ENCODE measurements at places on chromosomes 11 and 22.

DNA sequence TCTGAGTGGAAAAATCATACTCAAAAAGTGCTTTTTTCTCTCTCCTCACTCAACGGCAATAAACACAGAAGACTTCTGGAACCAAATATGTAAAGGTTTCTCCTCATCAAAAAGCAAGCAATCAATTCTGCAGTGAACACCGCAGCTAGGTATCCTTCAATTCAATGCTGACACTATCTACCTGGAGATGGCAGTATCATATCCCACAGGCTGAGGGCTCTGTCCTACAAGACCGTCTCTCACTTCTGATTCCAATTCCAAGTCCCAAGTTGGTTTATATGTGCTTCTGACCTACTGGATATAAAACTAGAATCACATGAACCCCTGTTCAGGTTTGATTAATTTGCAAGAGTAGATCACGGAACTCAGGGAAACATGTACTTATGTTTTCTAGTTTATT lies 59.7 kb upstream of the LUZP2 start:
- no peak for DNase-seq

DNA sequence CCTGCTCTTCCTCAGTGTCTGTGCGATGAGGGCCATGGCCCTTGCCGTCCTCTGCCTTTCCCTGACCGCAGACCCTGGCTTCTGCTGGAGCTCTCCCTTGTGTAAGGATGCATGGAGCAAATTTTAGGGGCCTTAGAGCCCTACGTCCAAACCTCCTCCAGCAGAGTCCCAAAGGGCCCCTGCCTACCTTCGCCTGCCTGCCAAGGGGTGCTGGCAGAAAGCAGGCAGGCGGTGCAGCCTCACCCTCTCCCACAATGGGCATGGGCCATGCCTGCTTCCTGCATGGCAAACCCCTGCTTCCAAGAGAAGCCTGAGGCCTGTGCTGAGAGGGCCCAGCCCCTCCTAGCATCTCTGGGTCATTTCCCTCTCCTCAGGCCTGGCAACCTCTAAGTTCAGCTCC lies 71.3 kb upstream of the FGF3 start:
- DNase-seq: no peak

- no peak for DNase-seq
Observed at GRCh38 chr11:119530509-119530908, 107.5 kb upstream of the THY1 start.

DNA sequence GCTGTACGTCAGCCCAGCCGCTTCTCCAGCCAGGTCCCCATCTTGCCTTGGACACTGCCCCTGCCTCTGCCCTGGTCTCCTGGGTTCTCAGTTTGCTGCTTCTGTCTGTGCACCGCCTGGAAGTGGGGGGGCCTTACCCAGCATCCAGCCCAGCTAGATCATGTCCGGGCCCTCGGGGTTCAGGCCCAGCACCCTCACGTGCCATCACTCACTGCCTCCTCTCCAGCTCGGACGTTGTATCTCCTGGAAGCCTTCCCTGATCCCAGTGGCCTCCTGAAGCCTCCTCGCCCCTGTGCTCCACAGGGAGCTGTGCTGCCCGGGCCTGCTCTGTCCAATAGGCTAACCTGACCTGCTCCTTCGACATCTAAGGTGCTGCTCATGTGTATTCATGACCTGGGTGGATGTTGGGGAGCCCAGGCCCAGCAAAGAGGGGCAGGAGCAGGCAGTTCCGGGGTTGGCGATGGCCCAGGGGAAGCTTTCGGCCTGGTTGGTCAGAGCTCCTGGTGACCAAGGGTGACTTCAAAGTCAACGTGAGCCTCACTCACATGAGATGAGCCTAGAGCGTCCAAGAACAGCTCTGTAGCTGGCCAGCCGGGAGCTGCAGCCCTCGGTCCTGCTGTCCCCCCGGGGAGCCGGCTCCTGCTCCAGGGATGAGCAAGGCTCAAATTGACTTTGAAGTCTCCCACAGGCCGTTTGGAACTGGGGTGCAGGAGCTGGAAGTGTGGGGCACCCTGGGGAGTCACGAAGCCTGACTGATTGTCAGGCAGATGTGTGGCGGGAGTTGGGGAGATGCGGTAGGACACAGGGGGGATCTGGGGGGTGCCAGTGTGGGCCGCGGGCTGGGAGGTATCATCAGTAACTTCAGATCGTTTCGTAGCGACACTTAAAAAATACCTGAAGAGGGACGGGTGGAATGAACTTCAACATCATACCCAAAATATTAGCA lies 5.2 kb upstream of the ASCL2 start:
- DNase-seq: no peak

- no peak for DNase-seq
Observed at GRCh38 chr11:1447845-1448825, 38.4 kb downstream of the MOB2 start.

- DNase-seq: no peak
Observed at GRCh38 chr11:77055101-77055561, 11.6 kb upstream of the CAPN5 start.

DNA sequence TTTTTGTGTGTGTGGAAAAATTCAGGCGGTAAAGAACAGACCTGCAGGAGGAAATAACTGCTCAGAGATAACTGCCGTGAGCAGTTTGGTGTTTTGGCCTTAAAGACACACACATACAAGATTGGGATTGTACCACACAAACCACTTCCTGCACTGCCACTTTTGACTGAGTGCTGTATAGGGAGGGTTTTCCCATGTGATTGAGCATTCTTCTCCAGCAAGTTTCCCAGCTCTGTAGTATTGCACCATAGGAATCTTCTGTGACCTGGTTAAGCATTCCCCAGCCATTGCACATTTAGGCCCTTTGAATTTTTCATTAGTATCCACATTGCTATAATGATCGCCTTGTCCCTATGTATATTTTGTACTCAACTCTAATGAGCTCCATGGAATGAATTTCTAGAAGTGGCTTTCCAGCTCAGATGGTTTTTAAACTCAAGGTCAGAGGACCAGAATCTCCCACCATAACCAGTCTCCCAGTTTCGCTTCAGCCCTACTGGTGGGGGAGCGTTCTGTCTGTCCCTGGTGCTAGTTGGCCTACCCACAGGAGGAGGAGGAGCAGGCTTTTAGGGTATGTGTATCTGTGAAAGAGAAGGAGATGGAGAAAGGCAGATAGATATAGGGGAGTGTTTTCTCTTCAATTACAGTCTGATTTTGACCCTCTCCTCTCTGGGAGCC lies 9.3 kb downstream of the CD82 start:
- peak; percentile 77 for DNase-seq

GRCh38 chr22:31138126-31138525 lies 2.2 kb downstream of the PLA2G3 start:
- no peak for DNase-seq

DNA sequence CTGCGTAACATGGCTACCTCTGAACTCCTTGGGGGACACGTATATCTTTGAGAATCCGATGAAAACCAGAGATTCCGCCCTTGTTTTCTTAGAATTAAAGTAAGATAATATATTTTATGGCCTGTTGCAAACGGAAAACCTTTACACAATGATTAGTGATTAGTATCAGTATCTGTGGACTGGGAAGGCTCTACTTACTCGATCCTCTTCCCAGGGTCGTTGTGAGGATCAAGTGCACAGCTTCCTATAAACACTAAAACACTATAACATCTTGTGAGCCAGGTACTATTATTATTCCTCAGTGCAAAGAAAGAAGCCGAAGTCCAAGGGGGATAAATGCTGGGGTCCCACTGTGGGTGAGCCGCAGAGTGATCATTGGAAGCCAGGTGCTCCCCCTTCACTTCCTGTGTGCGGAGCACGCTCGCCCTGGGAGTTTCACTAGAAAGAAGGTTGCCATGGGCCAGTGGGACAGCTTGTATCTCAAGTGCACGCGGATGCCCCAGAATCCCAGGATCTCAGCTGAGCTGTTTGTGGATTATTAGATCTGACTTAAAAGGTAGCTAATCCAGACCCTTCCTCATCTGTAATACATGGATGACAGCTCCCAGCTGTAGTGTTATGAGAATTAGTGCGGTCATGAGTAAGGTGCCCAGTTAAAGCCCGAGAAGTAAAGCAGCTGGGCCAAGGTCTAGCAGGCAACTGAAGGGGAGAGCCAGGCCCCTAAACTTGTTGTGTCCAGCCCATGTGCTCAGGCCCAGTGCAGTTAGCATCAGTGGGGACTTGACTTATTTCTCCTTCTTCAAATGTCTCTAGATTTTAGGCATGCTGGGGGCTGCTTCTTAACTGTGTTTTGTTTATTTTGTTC lies 839 bp downstream of the CBY1 start:
- no peak for DNase-seq

DNA sequence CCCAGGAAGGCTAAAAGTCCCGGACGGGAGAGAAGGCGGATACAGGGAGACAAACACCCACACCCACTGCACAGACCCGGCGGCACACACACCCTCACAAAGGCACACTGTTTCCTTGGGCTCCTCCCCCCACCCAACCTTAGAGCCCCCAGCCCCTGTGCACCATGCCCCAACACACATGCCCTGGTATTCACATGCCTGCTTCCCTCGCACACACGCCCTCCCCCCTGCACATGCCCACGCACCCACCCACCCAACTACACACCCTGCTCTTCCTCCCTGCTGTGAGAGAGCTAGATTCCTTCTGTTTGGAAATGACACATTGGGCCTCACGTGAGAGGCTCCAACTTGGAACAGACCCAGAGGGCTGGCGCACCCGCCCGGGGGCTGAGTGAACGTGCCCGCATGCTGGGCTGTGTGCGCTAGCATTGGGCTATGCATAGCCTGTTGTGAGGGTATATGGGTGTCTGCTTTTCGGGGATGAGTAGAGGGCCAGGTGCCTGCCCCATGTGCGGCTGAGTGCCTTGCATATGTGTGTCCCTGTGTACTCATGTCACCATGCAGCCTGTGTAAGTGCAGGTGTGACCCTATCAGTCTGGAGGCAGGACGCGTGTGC lies 518 bp upstream of the CHRM1 start:
- DNase-seq: no peak

GRCh38 chr11:64743591-64744543 lies at the start of gene RASGRP2:
Gene RASGRP2, minus strand, starts transcription at chr11:64744142. Its CDS starts 1,276 bp downstream, at chr11:64742866.
- peak; percentile 84 for DNase-seq

- DNase-seq: no peak
Observed at GRCh38 chr11:88295028-88295427, 42.5 kb downstream of the CTSC start.

DNA sequence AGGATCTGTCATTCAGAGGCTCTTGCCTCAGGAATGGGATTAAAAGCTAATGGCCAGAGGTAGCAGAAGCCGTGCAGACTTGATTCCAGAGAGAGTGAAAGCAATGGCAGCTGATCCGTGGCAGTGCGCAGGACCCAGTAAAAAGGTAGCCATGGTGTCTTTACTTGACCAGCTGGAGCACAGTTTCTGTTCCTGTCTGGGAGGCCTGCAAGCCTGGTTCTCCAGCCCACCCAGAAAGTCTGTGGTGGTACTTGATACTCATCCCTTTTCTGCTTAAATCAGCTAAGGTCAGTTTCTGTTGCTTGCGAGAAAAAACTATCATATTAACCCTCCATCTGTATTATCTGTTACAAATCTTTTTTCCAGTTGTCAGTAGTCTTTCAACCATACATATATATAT lies 86.7 kb downstream of the RPS6KA4 start:
- DNase-seq: peak; percentile 58

- DNase-seq: no peak
Observed at GRCh38 chr22:40407021-40407761, 36.8 kb downstream of the SGSM3 start.

- DNase-seq: no peak
Observed at GRCh38 chr22:23200898-23201297, 20.6 kb downstream of the BCR start.

GRCh38 chr11:78313181-78313795 lies 104.3 kb downstream of the GAB2 start:
- peak; percentile 34 for DNase-seq

- DNase-seq: no peak
Observed at GRCh38 chr11:77589181-77589520, 602 bp upstream of the AQP11 start.

GRCh38 chr22:19703869-19704268 lies 10.4 kb upstream of the SEPTIN5 start:
- no peak for DNase-seq

GRCh38 chr11:34680206-34680605 lies 59.3 kb downstream of the EHF start:
- no peak for DNase-seq

DNA sequence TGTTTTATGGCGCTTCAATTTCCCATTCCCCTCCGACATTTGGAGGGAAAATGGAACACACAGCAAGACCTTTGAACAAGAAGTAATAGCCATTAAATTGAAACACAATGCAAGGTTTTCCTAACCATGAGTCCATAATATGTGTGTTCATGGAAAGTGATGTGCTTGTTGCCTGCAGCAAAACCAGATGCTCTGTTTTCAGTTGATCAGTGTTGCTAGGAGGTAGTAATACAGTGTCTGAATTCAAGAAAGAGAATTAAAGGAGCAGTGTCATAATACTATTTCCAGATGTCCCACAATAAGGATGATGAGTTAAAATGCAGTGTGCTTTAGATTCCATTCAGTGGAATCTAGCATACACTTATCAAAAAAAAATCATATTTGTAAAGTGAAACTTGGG lies 637.4 kb upstream of the API5 start:
- no peak for DNase-seq
